Retina (tissue), 1 donor: ENCODE measurements at places on chromosomes 6 and 20.

DNA sequence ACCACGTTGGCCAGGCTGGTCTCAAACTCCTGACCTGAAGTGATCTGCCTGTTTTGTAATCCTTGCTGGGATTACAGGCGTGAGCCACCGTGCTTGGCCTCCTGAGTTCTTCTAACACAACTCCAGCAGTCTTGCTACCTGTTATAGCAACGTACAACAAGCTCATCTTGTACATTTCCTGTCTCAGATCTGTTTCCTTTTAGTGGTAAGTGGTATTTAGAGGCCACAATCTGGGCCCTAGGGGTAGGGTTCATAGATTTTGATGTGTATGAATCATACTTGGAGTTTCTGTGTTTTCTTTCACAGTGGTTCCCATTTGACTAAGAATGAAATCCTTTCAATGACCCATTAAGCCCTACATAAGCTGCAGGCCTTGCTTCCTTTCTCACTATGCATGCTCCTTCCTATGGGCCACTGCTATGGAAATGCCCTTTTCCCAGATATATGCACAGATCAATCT lies 27.1 kb upstream of the SYNCRIP start:
- no peak for DNase-seq

GRCh38 chr6:9581155-9581554 lies 833.7 kb downstream of the TFAP2A start:
- no peak for DNase-seq

- no peak for DNase-seq
These were observed 11.7 kb upstream of the MAPK13 start for GRCh38 chr6:36118550-36119107.

GRCh38 chr6:36336779-36337241 lies at the start of gene BNIP5:
Gene BNIP5 (minus strand): TSS chr6:36336888. CDS start chr6:36330690, 6,198 bp downstream.
- no peak for DNase-seq

DNA sequence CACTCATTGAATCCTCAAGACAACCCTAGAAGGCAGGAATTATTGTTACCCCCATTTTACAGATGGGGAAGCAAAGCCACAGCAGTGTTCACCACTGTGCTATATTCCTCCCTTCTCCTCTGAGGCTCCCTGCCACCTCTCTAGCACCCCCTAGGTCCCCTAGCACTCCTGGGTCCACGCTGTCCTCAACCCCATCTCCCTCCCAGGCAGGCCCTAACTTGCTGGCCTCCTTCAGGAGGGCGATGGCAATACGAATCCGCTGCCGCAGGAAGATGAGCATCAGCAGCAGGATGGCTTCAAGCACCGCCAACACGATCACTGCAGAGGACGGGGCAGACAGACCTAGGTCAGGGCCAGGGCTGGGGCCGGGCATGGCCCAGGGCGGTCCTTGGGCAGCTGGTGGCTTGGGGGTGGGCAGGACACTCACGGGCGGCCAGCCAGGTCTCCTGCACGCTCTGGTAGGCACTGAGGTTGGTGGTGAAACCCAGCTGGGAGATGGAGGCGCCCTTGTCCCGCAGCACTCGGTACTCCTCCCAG lies 7.8 kb upstream of the NEU1 start:
- no peak for DNase-seq

GRCh38 chr6:41584668-41585205 lies 38.6 kb downstream of the FOXP4 start:
- DNase-seq = no peak

DNA sequence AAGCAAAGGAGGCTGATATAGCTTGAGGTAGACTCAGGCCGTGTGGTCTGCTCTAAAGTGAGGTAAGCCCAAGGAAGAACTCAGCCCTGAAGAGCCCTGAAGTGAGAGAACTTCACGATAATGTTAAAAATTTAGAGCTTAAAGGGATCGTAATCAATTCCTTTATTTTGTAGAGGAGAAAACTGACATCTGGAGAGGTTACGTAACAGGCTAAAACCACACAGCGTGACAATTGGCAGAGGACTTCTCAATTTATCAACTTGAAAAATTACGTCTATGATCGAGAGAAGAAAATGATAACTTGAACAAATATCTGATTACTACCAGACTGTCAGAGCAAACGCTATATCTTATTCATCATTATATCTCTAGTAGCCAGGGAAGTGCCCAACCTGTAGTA lies 121.8 kb upstream of the FOXO3 start:
- DNase-seq = no peak

- peak; percentile 81 for DNase-seq
These were observed 31.3 kb upstream of the AFDN start for GRCh38 chr6:167795321-167795811.

DNA sequence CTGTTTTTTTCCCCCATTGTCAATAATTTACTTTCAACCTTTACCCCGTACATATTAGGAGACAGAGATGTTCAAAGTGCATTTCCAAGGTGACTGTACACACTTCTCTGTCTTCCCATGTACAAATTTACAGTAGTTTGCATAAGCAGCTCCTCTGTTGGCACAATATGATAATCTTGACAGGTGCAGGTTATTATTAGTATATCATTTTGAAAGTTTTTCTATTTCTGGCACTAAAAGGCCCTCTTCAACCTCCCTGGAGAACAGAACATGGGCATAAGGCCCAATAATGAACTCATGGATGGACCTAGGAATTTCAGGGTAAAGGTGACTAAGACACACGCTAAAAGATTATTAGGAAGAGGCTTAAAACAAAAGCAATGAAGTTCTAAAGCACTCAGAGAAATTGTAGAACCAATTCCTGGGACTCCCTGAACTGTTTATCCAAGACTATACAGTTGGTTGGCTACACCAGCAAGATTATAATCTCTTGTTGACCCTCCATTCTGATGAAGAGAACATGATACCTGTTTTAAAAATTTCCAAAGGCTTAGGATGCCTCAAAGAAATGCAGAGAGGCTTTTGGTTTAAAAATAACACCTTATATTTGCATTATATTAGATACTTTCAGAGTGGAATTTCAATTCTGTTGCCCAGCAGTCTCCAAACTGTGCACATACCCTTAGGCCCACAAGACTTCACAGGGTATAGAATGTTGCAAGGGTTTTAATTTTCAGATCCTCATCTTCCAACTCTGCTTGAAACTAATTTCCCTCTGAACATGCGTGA lies 1.1 kb downstream of the AIG1 start:
- DNase-seq = peak; percentile 7

DNA sequence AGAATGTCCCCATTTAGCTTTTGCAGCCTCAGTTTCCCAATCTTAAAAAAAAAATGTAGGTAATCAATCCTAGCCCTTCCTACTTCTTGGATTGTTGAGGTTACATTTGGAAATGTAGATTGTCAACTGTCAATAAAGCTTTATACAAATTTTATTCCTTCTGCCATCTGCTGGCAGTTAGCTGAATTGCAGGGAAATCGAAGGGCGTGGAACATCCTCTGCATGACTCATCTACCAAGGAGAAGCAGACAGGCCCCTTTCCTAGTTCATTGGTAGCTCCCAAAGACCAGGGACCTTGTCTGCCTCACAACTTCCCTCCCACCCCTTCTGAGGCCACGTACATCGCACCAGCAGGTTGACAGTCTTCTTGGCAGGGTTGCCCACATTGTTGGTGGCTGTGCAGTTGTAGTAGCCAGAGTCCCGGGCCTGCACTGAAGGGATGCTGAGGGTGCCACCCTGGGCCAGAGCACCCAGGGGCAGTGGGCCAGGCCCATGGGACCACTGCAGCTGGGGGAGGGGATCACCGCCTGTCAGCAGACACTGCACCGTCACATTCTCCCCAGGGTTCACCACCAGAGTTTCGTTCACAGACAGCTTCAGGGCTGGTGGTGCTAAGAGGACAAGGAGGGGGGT lies 43.6 kb downstream of the MDGA1 start:
- no peak for DNase-seq

DNA sequence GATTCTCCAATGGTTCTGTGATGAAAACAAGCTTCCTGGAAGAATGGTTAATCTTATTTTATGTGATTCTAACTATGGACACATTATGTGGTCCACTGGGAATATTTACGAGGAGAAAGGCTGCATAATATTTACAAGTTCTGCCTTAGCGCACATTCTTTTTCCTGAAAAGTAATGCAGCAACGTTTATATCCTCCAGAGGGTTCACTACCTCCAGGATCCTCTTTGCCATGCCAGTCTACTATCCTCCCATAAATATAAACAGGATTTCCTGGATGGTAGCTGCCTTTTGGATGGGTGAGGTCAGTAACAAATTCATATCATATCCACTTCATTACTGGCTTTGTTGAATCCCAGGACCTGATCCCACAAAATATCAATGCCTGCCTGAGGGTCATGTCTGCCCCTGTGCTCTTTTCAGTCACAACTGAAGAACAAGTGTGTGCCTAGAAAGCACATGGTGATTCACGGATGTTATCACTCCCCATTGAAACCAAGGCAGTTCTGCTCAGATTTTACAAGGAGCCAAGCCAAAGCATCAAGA lies 30.4 kb downstream of the ADGRF5 start:
- no peak for DNase-seq

DNA sequence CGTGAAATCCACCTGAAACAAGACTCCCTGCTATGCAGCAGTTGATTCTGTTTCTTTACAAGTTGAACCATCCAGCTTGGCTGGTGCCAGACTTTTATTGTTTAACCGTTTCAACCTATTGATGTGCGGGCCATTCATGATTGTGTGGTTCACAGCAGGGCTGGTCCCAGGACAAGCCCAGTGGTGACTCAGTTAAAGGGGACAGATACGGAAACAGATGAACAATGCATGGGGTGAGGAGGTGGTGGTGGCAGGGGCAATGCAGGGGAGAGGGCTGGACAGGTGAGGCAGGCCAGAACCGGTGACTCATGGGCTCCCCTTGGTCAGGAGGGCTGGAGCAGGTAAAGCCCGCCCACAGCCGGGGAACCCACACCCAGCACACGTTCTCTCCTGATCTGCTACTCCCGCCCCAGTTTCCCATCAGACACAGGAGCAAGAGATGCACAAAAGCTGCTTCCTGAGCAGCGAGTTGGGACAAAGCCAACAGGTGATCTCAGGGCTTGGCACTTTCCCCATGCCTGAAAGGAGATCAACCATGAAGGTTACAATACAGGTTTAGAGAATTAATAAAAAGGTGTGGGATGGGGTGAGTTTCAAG lies 232.2 kb downstream of the LY86 start:
- no peak for DNase-seq

DNA sequence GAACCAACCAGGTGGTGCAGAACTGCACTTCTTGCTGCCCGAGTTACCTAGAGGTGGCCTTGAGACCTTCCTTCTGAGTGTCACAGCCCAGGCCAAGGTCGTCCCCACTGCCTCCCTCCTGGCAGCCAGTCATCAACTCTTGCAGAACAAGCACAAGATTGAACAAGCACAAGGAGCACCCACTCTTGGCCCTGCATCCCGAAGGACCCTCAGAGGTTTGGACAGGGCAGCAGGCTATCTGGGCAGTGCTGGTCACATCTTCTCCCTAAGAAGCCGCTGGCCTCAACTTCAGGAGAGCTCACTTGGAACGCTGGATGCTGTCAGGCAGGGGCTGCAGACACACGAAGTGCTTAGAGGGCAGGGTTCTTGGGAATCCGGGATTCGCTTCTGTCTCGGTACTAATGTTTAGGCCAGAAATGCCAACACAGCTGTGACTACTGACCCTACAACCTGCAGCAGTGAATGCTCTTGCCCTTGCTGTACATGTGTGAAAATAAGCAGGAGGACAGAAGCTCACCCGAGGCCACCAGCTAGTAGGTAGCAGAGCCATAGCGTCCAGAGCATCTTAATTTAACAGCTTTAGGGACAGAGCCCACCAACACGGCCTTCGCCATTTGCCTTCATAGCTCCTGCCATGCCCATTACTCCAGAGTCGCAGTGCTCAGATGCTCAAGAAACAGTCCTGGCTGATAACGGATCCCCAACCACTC lies 4.0 kb upstream of the ACSS1 start:
- no peak for DNase-seq

DNA sequence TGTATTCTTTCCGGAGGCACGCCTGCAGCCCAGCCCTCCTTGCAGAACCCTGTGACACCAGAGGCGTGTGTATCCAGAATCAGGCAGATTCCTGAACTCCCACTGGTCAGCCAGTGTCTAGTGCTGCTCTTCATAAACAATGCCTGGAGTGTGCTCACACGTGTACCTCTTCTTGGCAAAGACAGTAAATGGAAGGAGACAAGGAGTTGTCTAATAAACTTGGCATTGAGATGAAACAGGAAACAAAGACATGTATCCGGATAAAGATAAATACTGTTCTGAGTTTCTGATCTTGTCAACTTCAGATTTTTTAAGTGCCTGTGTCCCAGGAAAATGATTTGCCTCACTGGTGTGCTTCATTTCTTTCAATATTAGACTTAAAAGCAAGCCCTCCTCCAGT lies 1.7 kb downstream of the RPS6KA2 start:
- DNase-seq = no peak

DNA sequence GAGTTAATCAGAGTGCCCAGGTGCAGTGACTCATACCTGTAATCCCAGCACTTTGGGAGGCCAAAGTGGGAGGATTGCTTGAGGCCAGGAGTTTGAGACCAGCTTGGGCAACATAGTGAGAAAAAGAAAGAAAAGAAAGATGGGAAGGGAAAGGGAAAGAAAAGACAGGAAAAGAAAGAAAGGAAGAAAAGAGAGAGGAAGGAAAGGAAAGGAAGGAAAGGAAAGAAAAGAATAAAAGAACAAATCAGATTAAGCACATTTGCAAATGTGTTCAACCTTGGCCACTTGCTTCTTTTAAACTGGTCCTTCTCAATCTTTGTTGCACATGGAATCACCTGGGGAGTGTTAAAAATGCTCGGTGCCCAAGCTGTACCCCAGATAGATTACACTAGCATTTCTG lies 28.0 kb downstream of the NR2E1 start:
- no peak for DNase-seq

- no peak for DNase-seq
These were observed 688.6 kb downstream of the TENT5A start for GRCh38 chr6:81063891-81064290.

GRCh38 chr6:113489952-113490746 lies 367.0 kb upstream of the MARCKS start:
- DNase-seq = no peak

GRCh38 chr20:34472246-34472925 lies 43.8 kb upstream of the DYNLRB1 start:
- no peak for DNase-seq

GRCh38 chr20:59159091-59159490 lies 4.5 kb upstream of the ZNF831 start:
- DNase-seq = no peak

- DNase-seq = no peak
These were observed 183.1 kb downstream of the MOXD1 start for GRCh38 chr6:132218059-132218696.

DNA sequence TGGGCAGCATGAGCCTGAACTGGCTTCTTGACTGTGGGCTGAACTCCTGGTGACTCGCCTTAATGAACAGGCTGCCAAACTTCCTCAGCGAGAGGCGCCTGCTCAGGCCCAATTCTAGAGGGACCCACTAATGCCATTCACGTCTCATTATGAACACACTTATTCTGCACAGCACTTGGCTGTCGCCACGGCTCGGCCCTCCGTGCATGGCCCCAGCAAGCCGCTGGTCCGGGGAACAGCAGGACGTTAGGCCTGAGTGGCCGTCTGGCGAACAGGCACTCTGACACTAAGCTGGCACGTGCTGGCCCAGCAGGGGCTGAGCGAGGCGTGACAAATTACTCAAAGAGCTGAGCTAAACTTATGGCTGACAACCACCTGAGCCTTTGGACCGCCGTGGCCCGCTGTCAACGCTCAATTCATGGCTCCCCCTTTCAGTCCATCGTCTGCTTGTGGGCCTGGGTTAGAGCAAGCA lies 45.9 kb downstream of the INSM1 start:
- peak; percentile 75 for DNase-seq

- DNase-seq = no peak
These were observed 1257.2 kb upstream of the EYS start for GRCh38 chr6:66964216-66964615.

GRCh38 chr6:33949111-33949510 lies 145.3 kb upstream of the MLN start:
- no peak for DNase-seq

- DNase-seq = no peak
These were observed 59.4 kb downstream of the UBE2V1 start for GRCh38 chr20:50053362-50054230.
